ENCODE measurements at places on chromosomes 7 and 10. TPM values are rescaled to one million over a fixed set of nuclear protein-coding genes. Genes with fewer than 3 reads are reported as not detected.

The LYZL1 gene
- not detected for total RNA-seq

The WEE2 gene
- not detected for total RNA-seq

The SPAG6 gene
- total RNA-seq = not detected

The FAM24B gene
- 17.1 TPM for total RNA-seq

The CYP2C19 gene
- total RNA-seq = not detected

The ELN gene
- total RNA-seq = 0.50 TPM

The BHLHA15 gene
- 3.2 TPM for total RNA-seq

The SUGCT gene
- total RNA-seq = 12.3 TPM

The ADO gene
- total RNA-seq = 26.5 TPM

The AKR1B15 gene
- not detected for total RNA-seq

The PTPN20 gene
- 19.3 TPM for total RNA-seq

The LMOD2 gene
- total RNA-seq = not detected

The KEL gene
- not detected for total RNA-seq

The JAZF1 gene
- 12.3 TPM for total RNA-seq

DNA sequence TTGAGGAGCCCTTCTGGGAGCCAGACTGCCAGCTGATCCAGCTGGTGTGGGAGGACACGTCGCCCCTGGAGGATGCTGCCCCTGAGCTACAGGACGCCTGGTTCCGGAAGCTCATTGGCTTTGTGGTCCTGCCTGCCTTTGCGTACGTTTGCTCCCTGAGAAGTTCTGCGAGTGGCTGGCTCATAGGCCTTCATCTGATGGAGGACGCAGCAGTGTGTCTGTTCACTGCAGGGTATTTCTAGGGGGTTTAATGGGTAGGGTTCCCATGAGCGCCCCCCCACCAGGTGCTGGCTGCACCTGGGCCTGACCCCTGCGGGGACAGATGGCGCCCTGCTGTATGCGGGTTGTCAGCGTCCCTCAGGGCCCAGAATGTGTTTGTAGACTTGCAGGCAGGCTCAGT, 5.0 kb downstream of the PAOX start:
- DNase-seq = no peak

GRCh38 chr7:68969571-68969970, 628.7 kb upstream of the AUTS2 start:
- DNase-seq = no peak

- no peak for DNase-seq
These were observed 30.0 kb downstream of the DOCK4 start for GRCh38 chr7:112176241-112176640.

DNA sequence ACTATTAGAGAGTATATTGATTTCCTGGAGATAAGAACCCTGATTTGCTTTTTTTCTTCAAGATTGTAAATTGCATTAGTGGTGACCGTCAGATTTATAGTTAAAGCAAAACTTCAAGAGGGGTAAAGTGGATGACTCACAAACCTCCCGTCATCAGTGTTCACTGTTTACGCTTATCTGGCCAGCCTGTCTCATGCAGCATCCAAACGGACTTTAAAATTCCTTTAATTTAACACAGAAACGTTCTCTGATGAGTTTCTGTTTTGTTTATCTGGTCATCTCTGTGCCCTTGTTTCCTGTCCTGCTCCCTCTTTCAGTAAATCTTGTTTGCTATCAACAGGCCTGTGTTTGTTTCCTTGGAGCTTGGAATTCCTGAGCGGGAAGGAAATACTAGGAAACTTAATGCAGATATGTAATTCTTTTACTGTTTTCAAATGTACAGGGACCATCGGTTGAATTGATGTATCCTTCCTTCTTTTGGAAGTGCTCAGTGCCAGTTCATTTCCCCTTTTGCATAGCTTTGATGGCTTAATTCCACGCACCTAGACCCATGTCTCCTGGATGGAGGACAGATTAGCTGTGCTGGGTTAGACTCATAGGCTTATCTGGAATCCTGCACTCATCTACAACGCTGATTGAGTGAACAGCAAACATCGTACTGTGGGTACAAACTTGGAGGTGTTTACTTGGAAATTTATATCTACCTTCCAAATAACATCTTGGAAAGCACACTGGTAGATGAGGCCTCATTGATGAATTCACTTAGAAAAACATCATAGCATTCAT, 21.3 kb downstream of the PTPRE start:
- no peak for DNase-seq

GRCh38 chr7:70346844-70347462, 748.7 kb downstream of the AUTS2 start:
- DNase-seq = no peak

GRCh38 chr10:79020015-79020491, 48.7 kb upstream of the ZMIZ1 start:
- peak; percentile 81 for DNase-seq

- DNase-seq = no peak
These were observed 66.5 kb downstream of the RBM20 start for GRCh38 chr10:110710621-110711020.

- no peak for DNase-seq
These were observed 145.7 kb downstream of the EGFR start for GRCh38 chr7:55164527-55164926.

GRCh38 chr7:141544831-141545230, 6.4 kb upstream of the AGK start:
- DNase-seq = no peak

GRCh38 chr10:22630234-22631174, 83.9 kb downstream of the PIP4K2A start:
- DNase-seq = peak; percentile 38

GRCh38 chr10:124486635-124487034, 25.0 kb downstream of the LHPP start:
- DNase-seq = no peak

- DNase-seq = no peak
These were observed 186.8 kb downstream of the COBL start for GRCh38 chr7:51129527-51130472.

DNA sequence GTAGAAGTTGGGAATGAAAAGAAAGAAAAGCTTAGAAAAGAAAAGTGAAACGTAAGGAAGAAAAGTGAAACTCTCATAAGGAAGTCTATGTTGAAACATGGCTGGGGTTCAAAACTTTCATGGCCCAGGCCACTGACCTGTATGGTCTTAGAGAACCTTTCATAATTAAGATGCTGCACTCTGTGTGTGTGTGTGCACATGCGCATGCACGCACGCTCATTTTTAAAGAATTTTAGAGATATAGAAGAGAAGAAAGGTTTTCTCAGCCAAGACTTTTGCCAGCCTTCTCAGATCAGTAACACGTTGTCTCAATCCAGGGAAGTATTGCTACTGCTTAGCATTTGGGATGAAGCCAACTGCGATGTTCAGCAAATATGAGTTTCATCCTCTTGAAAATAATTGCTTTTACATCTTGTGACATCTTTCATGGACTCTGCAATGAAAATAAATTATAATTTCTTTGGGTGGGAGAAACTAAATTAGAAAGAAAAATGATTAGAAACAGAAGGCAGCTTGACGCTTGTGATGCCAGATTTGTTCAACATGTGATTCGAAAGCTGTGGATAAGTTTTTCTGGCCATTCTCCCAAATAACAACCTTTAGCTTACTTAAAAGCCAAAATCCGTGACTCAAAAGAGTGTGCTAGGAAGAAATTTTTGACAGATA, 16.2 kb upstream of the SLC26A4 start:
- DNase-seq = no peak

- DNase-seq = no peak
These were observed 290.3 kb downstream of the AHR start for GRCh38 chr7:17588730-17589129.

GRCh38 chr7:33742999-33743587, 162.2 kb upstream of the BMPER start:
- no peak for DNase-seq

GRCh38 chr10:131825150-131825848, 75.5 kb upstream of the PPP2R2D start:
- no peak for DNase-seq

- peak; percentile 9 for DNase-seq
These were observed 558 bp downstream of the TCTN3 start for GRCh38 chr10:95693071-95693667.

DNA sequence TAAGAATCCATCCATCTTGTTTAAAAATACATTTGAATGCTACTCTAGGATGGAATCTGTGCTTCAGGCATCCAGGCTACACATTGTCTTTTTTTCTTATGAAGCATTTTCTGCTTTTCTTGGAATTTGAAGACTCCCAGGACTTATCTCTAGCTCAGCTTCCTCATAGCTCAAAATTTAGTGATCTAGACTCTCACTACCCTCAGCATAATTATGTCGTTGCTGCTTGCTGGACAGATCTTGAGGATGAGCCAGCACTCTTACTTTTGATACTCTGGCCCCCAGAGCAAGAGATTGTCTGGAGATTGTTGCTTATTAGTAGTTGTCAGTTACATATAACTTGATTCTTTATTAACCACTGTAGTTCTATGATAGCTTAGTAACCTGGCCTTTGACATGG, 83.3 kb upstream of the FGL2 start:
- no peak for DNase-seq

- DNase-seq = no peak
These were observed 623 bp downstream of the HOXA4 start for GRCh38 chr7:27129729-27130539.

DNA sequence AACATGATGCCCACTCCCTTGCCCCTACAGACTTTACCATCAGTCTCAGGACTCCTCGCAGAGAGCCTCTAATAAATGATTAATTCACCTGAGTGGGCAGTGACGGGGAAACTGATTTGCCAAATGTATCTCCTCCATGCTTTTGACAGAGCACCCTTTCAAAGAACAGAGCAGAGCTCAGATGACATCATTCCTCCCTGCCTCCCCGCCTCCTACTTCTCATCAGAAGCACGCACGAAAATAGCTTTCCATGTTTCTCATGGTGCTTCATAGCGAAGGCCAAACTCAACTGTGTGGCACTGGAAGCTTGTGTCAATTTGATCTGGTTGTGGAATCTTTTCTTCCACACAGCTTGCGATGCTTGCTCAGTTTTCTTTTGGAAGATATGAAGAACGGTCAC, 442.5 kb downstream of the RPS24 start:
- no peak for DNase-seq

DNA sequence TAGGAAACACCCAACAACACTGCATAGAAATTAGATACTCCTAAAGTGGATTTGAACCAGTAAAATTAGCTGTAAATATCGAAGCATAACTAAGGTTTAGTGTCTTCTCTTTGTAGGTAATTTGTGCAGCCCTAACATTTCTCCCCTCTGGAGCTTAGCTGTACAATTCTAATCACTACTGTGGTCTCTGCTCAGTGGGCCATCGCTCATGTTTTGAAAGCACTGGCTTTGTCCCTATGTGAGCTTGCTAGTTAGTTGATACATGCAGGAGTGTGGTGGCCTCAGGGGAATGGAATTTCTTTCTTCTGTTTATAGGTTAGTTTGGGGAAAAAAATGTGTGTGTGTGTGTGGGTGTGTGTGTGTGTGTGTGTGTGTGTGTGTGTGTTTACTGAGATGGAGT, 373.1 kb downstream of the DPP6 start:
- no peak for DNase-seq

- peak; percentile 92 for DNase-seq
These were observed 11.2 kb downstream of the AVL9 start for GRCh38 chr7:32506266-32507054.

DNA sequence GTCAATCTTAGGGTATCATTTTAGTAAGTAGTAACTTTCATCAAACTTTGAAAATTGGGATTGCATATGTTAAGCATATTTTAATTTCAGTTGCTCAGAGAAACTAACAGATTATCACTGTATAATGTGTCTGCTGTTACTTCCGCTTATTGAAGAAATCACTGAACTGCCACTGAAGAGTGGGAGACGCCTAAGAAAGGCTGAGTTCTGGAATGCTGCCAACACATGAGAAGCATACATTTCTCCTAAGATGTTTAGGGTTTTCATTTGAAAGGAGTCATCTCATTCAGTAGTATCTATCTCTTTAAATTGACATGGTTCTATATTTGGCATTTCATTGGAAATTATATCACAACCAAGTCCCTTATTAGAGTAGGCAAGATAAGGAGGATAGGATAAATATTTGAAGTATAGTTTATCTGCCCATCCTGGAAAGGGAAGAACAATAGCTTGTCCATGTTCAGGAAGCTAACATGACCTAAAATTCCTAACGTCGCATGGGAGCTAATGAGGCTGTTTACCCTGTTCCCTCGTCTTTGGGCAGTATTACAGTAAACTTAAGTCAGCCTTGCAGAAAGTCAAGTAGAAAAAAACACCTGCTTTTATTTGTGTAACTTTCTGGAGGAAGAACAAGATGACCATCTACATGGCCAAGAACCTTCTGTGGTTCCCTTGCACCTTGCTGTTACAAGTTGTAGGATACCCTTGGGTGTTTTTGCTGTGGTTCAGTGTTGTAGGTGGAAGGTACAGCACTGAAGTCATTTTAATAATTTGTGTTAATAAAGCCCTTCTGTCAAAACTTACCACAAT, 67.3 kb downstream of the NHLRC2 start:
- DNase-seq = no peak

- DNase-seq = peak; percentile 36
These were observed 585.0 kb upstream of the MBL2 start for GRCh38 chr10:53357587-53357986.

- DNase-seq = no peak
These were observed 58.6 kb upstream of the MKRN1 start for GRCh38 chr7:140537750-140538482.

- no peak for DNase-seq
These were observed 69.1 kb downstream of the MBL2 start for GRCh38 chr10:52703451-52703850.

Measured in mammary epithelial cell (primary cell).